ENCODE measurements at places on chromosomes 6 and 20. TPM values are rescaled to one million over a fixed set of nuclear protein-coding genes. Genes with fewer than 3 reads are reported as not detected.

CAGE1 gene
- not detected for total RNA-seq

ADAT2 gene
- total RNA-seq, result 1.4 TPM

BEND6 gene
- total RNA-seq, result 0.16 TPM

LY6G5B gene
- total RNA-seq, result 2.8 TPM

CCDC170 gene
- total RNA-seq, result 0.65 TPM

SPTLC3 gene
- total RNA-seq, result 5.9 TPM

MCUR1 gene
- total RNA-seq, result 35.7 TPM

ARHGAP18 gene
- 7.9 TPM for total RNA-seq

ULBP1 gene
- total RNA-seq, result 0.13 TPM

SLC17A3 gene
- not detected for total RNA-seq

REM1 gene
- 1.5 TPM for total RNA-seq

KIAA0408 gene
- 3.1 TPM for total RNA-seq

HLA-F gene
- 27.2 TPM for total RNA-seq

PNLDC1 gene
- total RNA-seq, result not detected

THBD gene
- 11.8 TPM for total RNA-seq

BMP6 gene
- total RNA-seq, result 2.6 TPM

SNAI1 gene
- total RNA-seq, result 0.81 TPM

MPIG6B gene
- 0.13 TPM for total RNA-seq

PLCB1 gene
- total RNA-seq, result 6.3 TPM

KCNS1 gene
- total RNA-seq, result not detected

ZNF133 gene
- 5.3 TPM for total RNA-seq

PCK1 gene
- total RNA-seq, result 2.3 TPM

SLC12A5 gene
- total RNA-seq, result not detected

TCF15 gene
- 13.4 TPM for total RNA-seq

POU5F1 gene
- total RNA-seq, result 0.94 TPM

ZNF217 gene
- total RNA-seq, result 7.0 TPM

MEI4 gene
- 0.73 TPM for total RNA-seq

DDO gene
- 31.1 TPM for total RNA-seq

MATN4 gene
- total RNA-seq, result not detected

MAS1 gene
- not detected for total RNA-seq

C6orf52 gene
- 0.78 TPM for total RNA-seq

RIMS1 gene
- total RNA-seq, result 0.91 TPM

SNAP25 gene
- not detected for total RNA-seq

OTOR gene
- not detected for total RNA-seq

ZNF334 gene
- total RNA-seq, result 0.40 TPM

TMEM74B gene
- total RNA-seq, result 5.2 TPM

TSBP1 gene
- not detected for total RNA-seq

TTPAL gene
- total RNA-seq, result 3.4 TPM

FOXA2 gene
- total RNA-seq, result not detected

CABLES2 gene
- 15.0 TPM for total RNA-seq

ZSCAN31 gene
- total RNA-seq, result 8.1 TPM

NKAPL gene
- total RNA-seq, result 5.1 TPM

SOBP gene
- total RNA-seq, result 15.6 TPM

BPIFB6 gene
- total RNA-seq, result not detected

IL17F gene
- not detected for total RNA-seq

TRAPPC3L gene
- 0.11 TPM for total RNA-seq

MAPK13 gene
- 0.32 TPM for total RNA-seq

HLA-DMB gene
- total RNA-seq, result 10.4 TPM

RSPO4 gene
- not detected for total RNA-seq

ANKRD60 gene
- not detected for total RNA-seq

CST2 gene
- total RNA-seq, result not detected

APOM gene
- 1.9 TPM for total RNA-seq

PRRT1 gene
- 0.51 TPM for total RNA-seq

RPS6KA2 gene
- 50.2 TPM for total RNA-seq

CTCFL gene
- not detected for total RNA-seq

PAX1 gene
- not detected for total RNA-seq

TPBG gene
- total RNA-seq, result 1.9 TPM

TP53TG5 gene
- total RNA-seq, result 1.2 TPM

FKBP1C gene
- 0.40 TPM for total RNA-seq
